CD4-positive, CD25-positive, alpha-beta regulatory T cell (primary cell): ENCODE measurements at places on chromosomes 12 and 14. TPM values are rescaled to one million over a fixed set of nuclear protein-coding genes. Genes with fewer than 3 reads are reported as not detected.

- no peak for DNase-seq
These were observed 15.7 kb upstream of the KLRF1 start for GRCh38 chr12:9811621-9812020.

DNA sequence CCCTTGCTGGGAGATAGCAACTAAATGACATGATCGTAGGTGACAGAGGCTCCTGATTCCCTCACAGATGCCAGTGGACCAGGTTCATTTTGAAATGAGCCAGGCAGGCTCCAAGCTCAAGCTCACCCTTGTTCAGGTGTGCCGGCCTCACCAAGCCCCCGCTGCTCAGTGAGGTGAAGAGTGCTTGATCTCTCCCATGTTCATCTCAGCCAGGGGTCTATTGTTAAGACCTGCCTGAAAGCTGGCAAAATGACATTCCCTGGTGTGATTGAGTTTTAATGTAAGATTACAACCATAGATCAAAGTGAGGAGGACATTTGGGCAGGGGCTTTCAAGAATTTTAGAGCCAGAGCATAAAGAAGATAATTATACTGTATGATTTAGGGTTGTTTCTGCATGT lies 497.9 kb downstream of the EGLN3 start:
- no peak for DNase-seq

DNA sequence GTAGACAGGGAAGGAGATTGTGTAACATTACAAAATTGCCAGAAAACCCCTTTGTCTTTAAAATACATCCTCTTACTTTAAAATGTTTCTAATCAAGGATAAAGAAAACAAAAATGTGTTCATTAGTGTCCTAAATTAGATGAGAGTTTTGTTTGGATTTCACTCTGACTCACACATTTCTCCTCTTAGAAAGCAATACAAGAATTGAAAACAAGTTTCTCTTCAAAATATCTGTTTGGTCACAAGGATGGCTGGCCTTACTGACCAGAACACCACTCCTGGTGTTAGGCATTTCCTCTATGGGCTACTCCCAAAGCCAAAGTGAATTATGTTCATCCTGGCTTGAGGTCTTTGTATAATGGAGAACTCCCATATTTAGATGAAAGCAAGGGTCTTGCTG lies 6.4 kb downstream of the GUCY2C start:
- DNase-seq: no peak

DNA sequence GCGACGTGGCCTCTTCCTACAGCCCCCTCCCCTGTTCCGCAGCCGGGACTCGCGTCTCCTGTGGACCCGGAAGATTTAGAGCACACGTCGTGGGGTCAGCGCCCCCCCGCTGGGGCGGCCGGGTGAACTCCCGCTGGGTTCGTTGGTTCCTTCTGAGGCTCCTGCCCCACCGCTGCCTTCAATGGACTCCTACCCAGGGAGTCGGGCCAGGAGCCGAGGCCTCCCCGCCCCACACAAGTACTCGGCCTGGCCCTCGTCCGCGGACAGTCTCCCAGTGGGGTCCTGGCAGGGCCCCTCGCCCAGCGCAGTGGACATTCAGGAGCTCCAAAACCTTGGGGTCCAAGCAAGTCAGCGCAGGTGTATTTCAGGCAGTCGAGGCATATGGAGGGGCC lies 1.2 kb downstream of the MMP17 start:
- no peak for DNase-seq

GRCh38 chr14:63852817-63853731 lies at the start of gene SYNE2:
SYNE2 (plus strand) TSS chr14:63853004; CDS start chr14:63909149, 56,145 bp downstream.
- DNase-seq: peak; percentile 74

- peak; percentile 80 for DNase-seq
These were observed 25.3 kb upstream of the GPR132 start for GRCh38 chr14:105090493-105091053.

- peak; percentile 37 for DNase-seq
These were observed 209.0 kb upstream of the PLEKHG7 start for GRCh38 chr12:92493816-92494215.

DNA sequence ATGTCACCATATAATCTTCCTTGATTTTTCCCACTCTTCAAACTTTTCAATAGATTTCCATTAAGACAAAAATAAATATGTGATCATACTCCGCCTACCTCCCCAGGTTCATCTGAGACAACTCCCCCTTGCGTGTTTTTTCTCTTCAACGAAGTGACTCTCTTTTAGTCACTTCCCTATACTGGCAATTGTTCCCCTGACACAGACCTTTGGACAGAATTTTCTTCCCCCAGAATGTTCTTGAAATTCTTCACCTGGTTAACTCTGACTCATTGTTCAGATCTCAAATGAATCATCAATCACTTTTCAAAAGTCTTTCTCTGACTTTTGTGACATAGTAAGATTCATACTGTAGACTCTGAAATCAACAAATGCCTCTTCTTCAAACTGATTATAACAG lies 727.3 kb upstream of the LMO3 start:
- no peak for DNase-seq

- DNase-seq: no peak
These were observed 40.1 kb downstream of the FBXL14 start for GRCh38 chr12:1553987-1554982.

DNA sequence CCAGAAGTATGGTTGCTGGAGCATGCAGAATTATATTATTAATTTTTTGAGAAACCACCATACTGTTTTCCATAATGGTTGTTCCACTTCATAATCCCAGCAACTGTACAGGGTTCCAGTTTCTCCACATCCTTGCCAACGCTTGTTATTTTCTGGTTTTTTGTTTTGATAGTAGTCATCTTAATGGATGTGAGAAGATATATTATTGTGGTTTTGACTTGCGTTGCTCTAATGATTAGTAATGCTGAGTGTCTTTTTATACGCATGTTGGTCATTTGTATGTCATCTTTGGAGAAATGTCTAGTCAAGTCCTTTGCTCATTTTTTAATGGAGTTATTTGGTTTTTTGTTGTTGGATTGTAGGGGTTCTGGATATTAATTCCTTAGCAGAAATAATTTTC lies 58.1 kb downstream of the DAAM1 start:
- DNase-seq: no peak

GRCh38 chr14:103801459-103801858 lies 45.9 kb downstream of the PPP1R13B start:
- DNase-seq: no peak

GRCh38 chr14:28102001-28102400 lies 664.6 kb upstream of the FOXG1 start:
- DNase-seq: no peak

GRCh38 chr14:61766151-61766550 lies 3.9 kb downstream of the SNAPC1 start:
- DNase-seq: no peak

GRCh38 chr12:57462912-57463253 lies 3.3 kb downstream of the GLI1 start:
- DNase-seq: no peak

Gene MSI1
- not detected for total RNA-seq

Gene EML5
- total RNA-seq: 0.69 TPM

Gene BHLHE41
- total RNA-seq: not detected

Gene BEGAIN
- total RNA-seq: 1.3 TPM

Gene CD163
- total RNA-seq: not detected
